ENCODE measurements at places on chromosomes 1 and 21. TPM values are rescaled to one million over a fixed set of nuclear protein-coding genes. Genes with fewer than 3 reads are reported as not detected.

TRIM46 gene
- total RNA-seq, result 15.4 TPM

CCDC185 gene
- 0.56 TPM for total RNA-seq

TPTE gene
- total RNA-seq, result not detected

CLCA4 gene
- total RNA-seq, result not detected

GNG4 gene
- total RNA-seq, result 53.5 TPM

PTPN7 gene
- total RNA-seq, result not detected

DNA sequence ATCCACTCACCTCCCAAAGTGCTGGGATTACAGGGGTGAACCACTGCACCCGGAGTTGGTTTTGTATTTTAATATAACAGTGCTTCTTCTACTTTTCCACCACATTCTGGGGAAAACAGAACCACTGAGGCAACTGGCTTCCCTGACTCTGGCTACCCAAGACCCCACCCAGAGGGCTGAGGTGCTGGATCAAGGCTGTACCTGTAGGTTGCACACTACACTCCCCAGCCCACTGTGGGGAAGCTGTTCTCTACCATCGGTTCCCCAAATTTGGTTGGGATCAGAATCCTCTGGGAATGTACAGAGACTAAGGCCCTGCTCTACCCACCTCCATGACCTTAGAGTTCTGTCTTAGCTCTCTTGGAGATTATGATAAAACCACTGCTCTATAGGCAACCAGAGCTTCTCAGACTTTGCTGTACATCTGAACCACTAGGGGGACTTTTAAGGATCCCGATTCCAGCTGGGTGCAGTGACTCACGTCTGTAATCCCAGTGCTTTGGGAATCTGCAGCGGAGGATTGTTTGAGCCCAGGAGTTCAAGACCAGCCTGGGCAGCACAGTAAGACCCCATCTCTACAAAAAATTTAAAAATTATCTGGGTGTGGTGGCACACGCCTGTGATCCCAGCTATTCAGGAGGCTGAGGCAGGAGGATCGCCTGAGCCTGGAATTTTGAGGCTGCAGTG is 51.6 kb downstream of the GNG4 start:
- DNase-seq, result peak; percentile 57
- H3K36me3 ChIP-seq, result no peaks in the 10 kb centered on the region

GRCh38 chr1:59695252-59695651 is 119.5 kb upstream of the HOOK1 start:
- no peak for DNase-seq
- H3K4me3 ChIP-seq, result no peak overlapping the region
- no peaks in the 10 kb centered on the region for H3K36me3 ChIP-seq
- peaks cover 18% of the 10 kb centered on the region for H3K4me1 ChIP-seq
- H3K27me3 ChIP-seq, result no peaks in the 10 kb centered on the region

GRCh38 chr1:112196008-112196588 is 199.9 kb upstream of the CTTNBP2NL start:
- no peaks in the 10 kb centered on the region for H3K4me1 ChIP-seq
- no peak overlapping the region for H3K4me3 ChIP-seq
- no peaks in the 10 kb centered on the region for H3K27me3 ChIP-seq
- no peaks in the 10 kb centered on the region for H3K36me3 ChIP-seq

DNA sequence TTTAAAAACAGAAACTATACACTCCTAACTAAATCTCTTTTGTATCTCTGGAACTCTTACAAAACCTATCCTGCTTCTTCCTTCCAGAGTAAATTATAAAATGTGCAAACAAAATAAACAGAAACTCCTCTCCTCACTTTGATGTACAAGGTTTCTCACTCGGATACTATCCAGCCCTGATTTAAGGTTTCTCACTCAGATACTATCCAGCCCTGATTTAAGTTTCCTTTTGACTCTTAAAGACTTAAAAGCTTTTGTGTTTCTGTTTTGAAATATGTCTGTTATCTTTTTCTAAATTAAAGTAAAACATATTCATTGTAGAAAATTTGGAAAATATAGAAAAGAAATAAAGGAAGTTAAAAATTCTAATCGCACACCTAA is 132.5 kb downstream of the CRB1 start:
- DNase-seq, result no peak
- no peaks in the 10 kb centered on the region for H3K27me3 ChIP-seq
- H3K4me1 ChIP-seq, result peaks cover 4% of the 10 kb centered on the region
- no peaks in the 10 kb centered on the region for H3K36me3 ChIP-seq

GRCh38 chr1:12460911-12461621 is 156.9 kb downstream of the DHRS3 start:
- H3K27ac ChIP-seq, result no peak overlapping the region
- no peak for DNase-seq
- 0 out of 2 replicates have a peak, but pooled peaks cover 5% of the 10 kb centered on the region for H3K36me3 ChIP-seq
- H3K4me3 ChIP-seq, result no peak overlapping the region
- H3K27me3 ChIP-seq, result no peaks in the 10 kb centered on the region

DNA sequence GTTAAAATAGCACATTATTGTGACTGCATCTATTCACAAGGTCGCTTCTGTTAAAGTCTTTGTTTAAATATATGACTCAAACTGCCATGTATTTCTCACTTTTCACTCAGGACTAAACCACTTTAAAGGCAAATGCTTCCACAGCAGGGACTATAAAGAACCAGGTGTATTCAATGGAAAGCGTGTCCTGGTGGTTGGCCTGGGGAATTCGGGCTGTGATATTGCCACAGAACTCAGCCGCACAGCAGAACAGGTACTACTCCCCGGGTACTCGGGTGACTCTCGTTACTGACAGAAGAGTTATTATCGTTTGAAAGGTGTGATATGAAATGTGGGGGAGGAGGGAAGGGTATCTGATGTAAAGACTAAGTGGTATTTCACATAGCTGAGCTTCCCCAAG is 17.3 kb downstream of the FMO3 start:
- peaks cover 11% of the 10 kb centered on the region for H3K4me1 ChIP-seq
- DNase-seq, result peak; percentile 8
- no peak overlapping the region for H3K27ac ChIP-seq

- no peaks in the 10 kb centered on the region for H3K36me3 ChIP-seq
- peaks cover 4% of the 10 kb centered on the region for H3K4me1 ChIP-seq
- H3K27ac ChIP-seq, result no peak overlapping the region
- no peak for DNase-seq
- H3K27me3 ChIP-seq, result peaks cover 42% of the 10 kb centered on the region
These were observed 2.0 kb downstream of the OPRD1 start for GRCh38 chr1:28813931-28814465.

DNA sequence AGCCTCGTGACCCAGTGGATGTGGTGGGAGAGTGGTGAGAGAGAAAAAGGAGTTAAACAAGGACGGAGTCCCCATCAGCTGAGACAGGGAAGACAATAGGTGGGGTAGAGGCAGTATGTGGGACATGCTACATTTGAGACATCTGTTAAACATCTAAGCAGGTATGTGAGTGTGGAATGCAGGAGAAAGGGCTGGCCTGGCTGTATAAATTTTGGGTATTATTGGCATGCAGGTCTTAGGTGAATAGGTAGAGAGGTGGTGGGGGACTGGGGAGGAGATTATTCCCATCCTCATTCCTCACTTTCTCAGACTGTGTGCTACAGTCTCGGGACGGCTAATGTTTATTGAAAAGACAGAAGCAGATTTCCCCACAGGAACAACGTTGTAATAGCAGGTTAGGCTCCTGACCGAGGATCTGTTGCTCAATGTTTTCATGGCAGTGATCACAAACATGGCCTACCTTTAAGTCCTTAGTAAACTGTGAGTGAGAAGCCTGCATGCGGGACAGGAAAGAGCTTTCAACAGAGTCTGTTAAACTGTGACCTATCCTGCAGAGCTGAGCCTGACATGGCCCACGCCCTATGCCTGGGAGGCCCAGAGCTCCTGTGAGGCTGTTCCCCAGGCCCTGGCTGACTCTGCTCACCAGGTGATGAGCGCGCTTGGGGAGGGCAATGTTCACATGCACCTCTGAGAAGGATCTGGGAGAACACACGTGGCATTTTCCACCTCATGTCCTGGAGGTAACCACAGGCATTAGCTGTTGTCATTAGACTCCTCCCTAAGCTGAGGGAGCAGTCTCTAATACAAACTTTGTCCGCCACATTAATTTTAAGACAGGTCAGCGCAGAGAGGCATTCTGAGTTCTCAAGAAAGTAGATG is 16.5 kb downstream of the VSIG8 start:
- no peaks in the 10 kb centered on the region for H3K27me3 ChIP-seq
- no peak for DNase-seq
- H3K4me3 ChIP-seq, result no peak overlapping the region
- H3K36me3 ChIP-seq, result no peaks in the 10 kb centered on the region

- DNase-seq, result no peak
- H3K4me3 ChIP-seq, result no peak overlapping the region
- H3K27ac ChIP-seq, result no peak overlapping the region
These were observed 5.2 kb upstream of the HSD3B2 start for GRCh38 chr1:119409731-119410130.

DNA sequence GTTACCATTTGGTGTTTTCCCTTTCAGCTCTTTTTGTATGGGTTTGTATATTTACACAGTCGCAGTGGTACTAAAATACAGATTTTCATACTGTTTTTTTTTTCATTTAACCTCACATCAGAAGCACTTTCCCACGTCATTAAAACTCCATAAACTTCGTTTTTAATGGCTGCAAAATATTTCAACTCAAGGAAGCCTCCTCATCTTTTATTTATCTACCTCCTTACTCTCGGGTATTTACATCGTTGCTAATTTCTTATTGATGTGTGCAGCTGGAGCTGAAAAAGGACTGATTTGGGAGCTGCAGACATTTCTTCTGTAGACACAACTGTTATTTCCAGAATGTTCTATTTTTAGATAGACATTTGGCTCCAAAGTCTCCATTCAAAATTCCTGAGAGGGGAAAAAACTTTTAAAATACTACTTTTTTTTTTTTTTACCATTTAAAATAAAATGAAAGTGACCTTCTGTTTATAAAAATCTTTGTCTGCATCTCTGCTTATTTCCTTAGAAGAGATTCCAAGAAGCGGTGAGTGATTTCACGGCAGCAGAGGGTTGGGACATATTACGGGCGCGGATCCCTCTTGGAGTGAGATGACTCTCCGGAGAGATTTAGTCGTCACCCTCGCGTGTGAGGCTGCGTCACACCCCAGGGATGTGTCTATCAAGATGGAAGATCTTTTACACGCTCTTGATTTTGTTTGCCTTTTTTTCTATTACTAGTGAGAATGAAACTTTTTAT is 10.1 kb downstream of the RUNX3 start:
- peaks cover 10% of the 10 kb centered on the region for H3K27me3 ChIP-seq
- peaks cover 8% of the 10 kb centered on the region for H3K4me1 ChIP-seq
- no peak overlapping the region for H3K4me3 ChIP-seq
- DNase-seq, result no peak
- no peaks in the 10 kb centered on the region for H3K36me3 ChIP-seq

GRCh38 chr21:33870768-33871167 is 44.8 kb downstream of the ATP5PO start:
- H3K27ac ChIP-seq, result no peak overlapping the region
- H3K27me3 ChIP-seq, result no peaks in the 10 kb centered on the region
- no peak overlapping the region for H3K4me3 ChIP-seq
- no peaks in the 10 kb centered on the region for H3K36me3 ChIP-seq

- no peak overlapping the region for H3K4me3 ChIP-seq
- H3K27me3 ChIP-seq, result no peaks in the 10 kb centered on the region
- no peaks in the 10 kb centered on the region for H3K36me3 ChIP-seq
- peaks cover 11% of the 10 kb centered on the region for H3K4me1 ChIP-seq
- DNase-seq, result no peak
These were observed 18.0 kb upstream of the ID3 start for GRCh38 chr1:23577056-23578004.

DNA sequence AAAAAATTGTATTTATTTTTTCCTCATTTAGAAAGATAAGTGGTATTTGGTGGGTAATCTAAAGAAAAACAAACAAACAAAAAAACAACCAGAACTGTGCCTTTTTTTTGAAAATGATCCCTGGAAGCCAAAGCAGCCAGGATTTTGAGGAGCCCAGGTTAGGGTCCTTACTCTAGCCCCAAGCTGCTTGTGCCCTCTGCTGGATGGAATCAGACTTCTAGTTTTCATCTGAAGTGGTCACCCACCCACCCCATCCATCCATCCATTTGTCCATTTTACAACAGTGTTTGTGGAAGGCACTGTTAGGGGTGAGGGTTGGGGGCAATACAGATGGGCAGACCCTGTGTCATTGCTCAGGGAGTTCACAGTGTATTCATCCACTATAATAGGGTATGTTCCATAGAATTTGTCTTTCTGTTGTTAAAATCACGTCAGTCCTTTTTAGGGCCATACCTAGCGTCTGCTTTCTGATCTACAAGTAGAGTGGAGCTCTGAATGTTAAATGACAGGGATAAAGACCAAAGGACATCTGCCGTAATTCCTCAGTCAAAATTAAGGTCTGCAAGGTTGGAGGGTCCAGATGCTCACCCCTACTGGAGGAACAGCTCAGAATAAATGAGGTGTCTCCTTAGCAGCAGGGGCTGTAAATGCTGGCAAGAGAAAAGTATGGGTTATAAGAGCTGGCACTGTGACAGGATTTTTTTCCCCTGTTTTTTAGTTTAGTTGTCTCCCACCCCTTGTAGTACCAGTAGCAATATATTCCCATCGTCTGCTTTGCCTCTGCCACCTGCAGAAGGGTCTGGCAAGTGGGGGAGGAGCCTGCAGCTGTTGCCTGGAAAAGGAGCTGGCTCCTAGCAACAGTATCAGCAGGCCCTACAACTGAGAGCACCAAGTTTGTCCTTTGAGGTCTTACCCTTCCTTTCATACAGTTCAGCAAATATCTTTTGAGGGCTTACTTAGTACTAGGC is 3.2 kb downstream of the LRRC42 start:
- no peak overlapping the region for H3K4me3 ChIP-seq
- H3K27me3 ChIP-seq, result no peaks in the 10 kb centered on the region
- H3K27ac ChIP-seq, result no peak overlapping the region
- peaks cover 8% of the 10 kb centered on the region for H3K36me3 ChIP-seq
- peaks cover 43% of the 10 kb centered on the region for H3K4me1 ChIP-seq

- H3K36me3 ChIP-seq, result no peaks in the 10 kb centered on the region
- H3K27ac ChIP-seq, result no peak overlapping the region
- no peaks in the 10 kb centered on the region for H3K27me3 ChIP-seq
- H3K4me1 ChIP-seq, result peaks cover 28% of the 10 kb centered on the region
These were observed 113.1 kb downstream of the SLC45A1 start for GRCh38 chr1:8431019-8431418.

DNA sequence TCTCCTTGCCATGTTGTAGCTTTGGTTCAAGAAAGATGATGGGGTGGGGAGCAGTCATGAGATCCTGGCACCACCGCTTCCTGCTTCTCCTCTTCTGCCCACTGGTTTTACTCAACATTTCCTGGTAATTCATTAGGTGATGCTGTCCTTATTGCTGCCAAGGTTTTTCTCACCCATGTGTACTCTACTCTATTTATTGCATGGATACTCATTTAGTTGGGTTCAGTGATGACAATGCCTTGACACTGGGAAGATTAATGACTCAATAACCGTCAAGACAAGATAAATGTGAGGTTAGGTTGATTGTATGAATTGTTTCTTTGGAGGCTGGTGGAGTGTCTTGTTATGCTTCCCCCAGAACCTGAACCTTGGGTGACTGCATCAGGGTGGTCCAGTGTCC is 484.2 kb downstream of the SIPA1L2 start:
- DNase-seq, result no peak
- no peaks in the 10 kb centered on the region for H3K27me3 ChIP-seq
- H3K36me3 ChIP-seq, result no peaks in the 10 kb centered on the region
- no peak overlapping the region for H3K4me3 ChIP-seq
- H3K4me1 ChIP-seq, result peaks cover 9% of the 10 kb centered on the region
